ENCODE measurements at places on chromosomes 2 and 18.

DNA sequence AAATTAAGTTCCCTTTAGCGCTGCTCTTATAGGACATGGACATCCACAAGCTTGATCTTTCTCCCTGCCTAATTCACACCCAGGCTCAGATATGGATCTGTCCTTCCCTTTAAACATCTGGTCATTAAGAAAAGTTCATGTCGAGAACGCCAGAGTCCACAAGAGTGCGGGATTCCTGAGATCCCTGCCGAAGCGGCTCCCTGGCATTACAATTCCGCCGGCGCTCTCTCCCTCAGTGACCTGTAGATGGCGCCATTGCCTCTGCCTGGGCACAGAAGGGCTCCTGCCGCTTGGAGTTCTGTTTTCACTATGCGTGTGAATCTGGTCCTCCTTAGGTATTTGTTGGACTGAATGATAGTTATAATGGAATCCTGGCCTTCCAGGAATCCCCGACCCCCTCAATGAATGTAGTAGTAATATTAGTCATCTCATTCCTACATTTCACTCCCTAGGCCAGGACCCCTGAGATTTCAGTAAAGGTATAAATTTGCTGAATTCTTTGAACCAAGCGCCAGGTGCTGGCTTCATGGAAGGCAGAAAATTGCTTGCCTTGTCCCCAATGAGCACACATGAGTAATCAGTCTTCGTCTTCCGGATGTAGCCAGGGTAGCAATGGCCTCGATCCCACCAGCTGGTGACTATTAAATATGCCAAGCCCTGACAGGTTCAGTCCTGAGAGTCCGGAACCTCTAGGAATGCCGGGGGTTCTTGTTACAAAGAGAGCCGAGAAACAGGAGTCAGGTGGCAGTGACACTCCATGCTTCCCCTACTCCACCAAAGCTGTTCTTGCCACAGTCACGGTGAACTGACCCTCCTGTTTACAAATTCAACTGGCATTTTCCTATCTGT is 26.4 kb upstream of the CD207 start:
- peak; percentile 71 for DNase-seq

- DNase-seq = no peak
Observed at GRCh38 chr2:65377556-65378192, 54.7 kb downstream of the SPRED2 start.

DNA sequence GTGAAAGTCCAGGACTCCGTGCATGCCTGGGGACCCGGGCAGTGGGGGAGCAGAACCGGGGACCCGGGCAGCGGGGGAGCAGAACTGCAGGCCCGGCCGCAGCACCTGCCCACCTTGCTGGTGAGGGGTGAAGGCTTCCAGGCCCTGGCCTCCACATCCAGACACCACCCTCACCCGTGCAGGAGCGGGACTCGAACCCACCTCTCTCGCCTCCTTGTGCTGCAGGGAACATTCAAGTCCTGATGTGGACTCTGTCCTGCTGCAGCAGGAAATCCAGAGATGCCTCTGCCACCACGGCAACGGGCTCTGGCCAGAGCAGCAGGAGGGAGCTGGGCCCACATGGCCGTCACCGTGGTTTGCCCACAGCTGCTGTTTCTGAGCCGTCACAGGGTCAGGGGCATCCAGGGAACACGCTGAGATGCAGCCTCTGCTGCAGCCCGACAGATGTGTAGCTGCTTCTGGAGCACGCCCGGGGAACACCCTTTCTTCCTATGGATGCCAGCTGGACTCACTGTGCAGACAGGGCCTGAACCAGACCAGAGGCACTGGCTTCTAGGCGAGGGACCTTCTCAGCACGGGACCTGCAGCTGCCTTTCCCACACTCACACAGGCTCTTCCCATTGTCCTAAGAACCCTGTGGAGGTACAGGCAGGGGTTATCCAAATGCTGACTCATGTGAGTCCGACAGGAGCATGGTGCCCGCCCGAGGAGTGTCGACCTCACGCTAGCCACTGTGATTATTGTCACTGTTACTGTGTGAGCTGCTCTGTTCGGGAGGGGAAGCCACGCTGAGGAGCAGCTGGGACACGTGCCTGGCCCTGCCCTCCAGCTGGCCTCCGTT is 89.2 kb upstream of the CTDP1 start:
- no peak for DNase-seq

- no peak for DNase-seq
Observed at GRCh38 chr18:11494107-11494506, 115.3 kb upstream of the SLC35G4 start.

GRCh38 chr2:148745151-148745851 is 100.8 kb downstream of the EPC2 start:
- no peak for DNase-seq

- peak; percentile 44 for DNase-seq
Observed at GRCh38 chr2:38748943-38749804, 2.0 kb downstream of the SRSF7 start.

Measured in CD4-positive, alpha-beta T cell treated with Interferon alpha-2 for 1 hour (primary cell).